OCI-LY7 (cell line): ENCODE measurements at places on chromosomes 2 and 18.

- DNase-seq, result peak; percentile 88
These were observed 8.4 kb upstream of the MGAT5 start for GRCh38 chr2:134245340-134245984.

DNA sequence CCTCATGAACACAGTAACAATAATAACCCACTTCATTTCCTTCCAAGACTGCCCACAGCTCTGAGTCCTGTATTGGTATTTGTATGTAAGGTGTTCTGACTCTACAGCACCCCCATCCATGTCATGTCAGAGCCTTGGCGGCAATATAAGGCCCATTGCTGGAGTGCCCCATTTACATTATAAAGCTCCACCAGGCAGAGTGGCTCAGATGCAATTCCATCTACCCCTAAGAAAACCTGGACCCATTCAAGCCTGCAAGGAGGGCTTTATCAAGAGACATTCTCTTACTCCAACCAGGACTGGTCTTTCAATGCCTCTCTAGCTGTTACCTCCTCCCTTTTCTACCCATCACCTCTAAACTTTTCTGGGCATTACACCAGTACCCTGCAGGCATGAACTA, 101.6 kb downstream of the ANTXR1 start:
- no peak for DNase-seq

- DNase-seq, result peak; percentile 83
These were observed 383.1 kb upstream of the ID2 start for GRCh38 chr2:8298783-8299182.

GRCh38 chr2:32711908-32712501, 84.2 kb downstream of the TTC27 start:
- DNase-seq, result no peak

DNA sequence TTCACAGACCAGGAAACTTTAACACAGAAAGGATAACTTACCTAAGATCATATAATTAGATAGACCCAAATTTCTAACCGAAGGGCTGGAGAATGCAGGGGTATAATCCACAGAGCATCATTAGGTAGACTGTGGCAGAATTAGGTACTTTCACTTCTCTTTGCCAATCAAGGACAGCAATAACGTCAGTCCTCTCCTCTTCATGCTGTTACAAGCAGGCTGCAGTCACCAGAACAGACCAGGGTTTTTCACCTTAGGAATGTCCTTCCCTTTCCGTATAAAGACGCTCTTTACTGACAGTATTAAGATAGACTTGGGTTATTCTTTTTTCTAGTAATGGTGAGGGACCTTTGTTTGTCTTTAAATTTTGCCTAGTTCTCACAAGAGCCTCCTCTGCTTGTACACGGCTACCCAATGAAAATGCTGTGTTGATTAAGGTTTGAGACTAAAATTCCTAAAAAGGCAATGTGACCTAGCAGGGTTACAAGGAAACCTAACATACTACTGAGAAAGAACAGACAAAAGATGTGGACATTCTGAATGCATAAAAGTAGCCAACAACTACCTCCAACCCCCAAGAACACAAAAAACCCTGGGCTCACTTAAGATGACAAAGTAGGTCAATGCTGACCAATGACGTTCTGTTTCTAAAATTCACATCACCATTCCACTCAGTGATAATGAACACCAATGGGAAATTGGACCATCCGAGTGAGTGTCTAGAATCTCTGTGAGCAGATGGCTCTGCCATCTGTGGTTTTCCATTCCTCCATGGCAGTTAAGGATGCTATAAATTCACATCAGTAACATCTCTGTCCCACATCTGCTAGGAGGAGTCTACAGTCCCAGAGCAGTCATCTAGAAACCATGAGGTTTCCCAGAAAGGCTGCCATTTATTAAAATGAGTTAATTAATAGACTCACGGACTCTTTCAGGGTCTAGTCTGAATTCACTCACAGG, 2.1 kb downstream of the PDIA6 start:
- DNase-seq, result peak; percentile 59

- DNase-seq, result no peak
These were observed 107.1 kb downstream of the THADA start for GRCh38 chr2:43488737-43489136.

- DNase-seq, result no peak
These were observed 31.1 kb downstream of the MYO7B start for GRCh38 chr2:127566576-127566975.
